Activated CD8-positive, alpha-beta memory T cell treated with anti-CD3 and anti-CD28 coated beads, Interleukin-2, amount 50 U/mL, for 48 hours (primary cell): ENCODE measurements at places on chromosomes 13 and 19.

DNA sequence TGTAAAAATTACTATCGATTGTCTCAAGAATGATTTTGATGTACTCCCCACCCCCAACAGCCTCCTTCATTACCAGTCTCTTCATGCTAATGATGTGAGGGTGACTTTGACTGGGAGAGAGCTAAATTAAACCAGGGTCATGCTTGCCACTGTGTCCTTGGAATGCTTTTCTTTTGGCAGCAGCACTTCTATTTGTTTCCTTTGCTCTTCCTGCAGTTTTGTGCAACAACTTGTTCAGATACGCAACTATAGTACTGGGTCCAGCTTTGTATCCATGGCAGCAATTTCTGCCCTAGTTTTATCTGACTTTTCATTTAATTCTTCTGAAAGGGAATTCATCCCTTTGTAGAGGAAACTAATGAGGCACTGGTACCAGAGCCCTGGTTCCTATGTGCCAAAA is 2792.1 kb downstream of the PCDH9 start:
- DNase-seq: no peak

DNA sequence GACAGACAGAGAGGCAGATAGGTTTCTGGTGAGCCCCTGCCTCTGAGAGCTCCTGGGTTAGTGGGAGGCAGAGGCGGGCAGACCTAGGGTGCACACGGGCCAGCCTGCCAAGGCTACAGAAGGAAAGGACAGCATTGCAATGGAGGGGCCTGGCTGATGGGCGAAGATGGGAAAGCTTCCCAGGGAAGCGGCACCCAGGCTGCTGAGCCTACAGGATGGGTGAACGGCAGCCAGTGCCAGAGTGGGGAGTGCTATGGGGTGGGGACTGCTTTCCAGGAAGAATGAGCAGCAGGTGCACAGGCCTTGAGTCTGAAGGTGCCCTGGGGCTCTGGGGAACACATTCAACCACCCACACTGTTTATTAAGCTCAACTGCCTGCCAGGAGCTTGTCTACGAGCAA is 702 bp upstream of the MAG start:
- DNase-seq: no peak

- DNase-seq: no peak
Measured at GRCh38 chr19:33048806-33049676, 15.6 kb downstream of the RHPN2 start.

- DNase-seq: no peak
Measured at GRCh38 chr13:51551416-51551815, 32.8 kb upstream of the WDFY2 start.

DNA sequence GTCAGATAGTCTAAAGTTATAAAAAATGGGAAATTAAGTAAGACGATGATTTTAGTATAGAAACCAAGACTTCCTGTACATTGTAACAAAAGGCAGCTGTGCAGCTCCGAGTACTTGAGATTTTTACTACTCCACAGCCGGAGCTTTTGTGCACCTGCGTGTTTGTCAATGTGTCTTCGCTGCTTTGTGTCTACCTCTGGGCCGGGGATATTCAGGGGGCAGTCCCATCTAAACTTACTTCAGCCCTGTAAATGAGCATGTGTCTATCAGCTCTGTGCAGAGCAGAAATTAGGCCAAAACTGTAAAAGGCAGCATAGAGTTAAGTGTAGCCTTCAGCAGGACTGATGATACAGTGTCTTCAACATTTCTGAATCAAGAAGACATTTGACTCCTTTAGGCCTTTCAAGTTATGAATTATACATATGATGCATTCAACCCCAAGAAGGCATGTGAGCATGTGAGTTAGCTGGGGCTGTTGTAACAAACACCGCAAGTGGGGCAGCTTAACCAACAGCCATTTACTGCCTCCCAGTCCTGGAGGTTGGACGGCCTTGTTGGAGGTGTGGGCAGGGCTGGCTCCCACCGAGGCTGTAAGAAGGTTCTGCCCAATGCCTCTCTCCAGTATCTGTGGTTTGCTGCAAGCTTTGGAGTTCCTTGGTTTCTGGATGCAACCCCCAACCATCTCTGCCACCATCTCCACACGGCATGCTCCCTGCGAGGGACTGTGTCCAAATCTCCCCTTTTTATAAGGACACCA is 191.0 kb upstream of the IRS2 start:
- DNase-seq: no peak

GRCh38 chr19:57161985-57162539 is 5.2 kb downstream of the DUXA start:
- no peak for DNase-seq

- no peak for DNase-seq
Measured at GRCh38 chr19:12163826-12164225, 930 bp downstream of the ZNF136 start.

DNA sequence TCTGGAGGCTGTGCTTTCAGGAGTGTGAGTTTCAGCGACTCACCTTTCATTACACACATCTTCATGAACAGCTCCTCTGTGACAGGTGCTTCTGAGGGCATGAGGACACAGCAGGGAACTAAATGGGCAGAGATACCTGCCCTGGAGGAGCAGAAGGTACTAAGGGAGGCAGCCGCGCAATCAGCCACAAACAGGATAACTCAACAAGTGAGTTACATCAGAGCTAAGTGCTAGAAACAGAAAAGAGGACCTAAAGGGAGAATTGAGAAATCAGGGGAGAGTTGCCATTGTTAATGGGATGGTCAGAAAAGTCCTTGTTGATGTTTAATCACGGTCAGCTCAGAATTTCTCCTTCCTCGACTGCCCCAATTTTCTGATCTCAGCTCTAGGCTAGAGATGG is 42.5 kb downstream of the SYDE1 start:
- no peak for DNase-seq

- peak; percentile 89 for DNase-seq
Measured at GRCh38 chr19:18865973-18866799, 29.8 kb downstream of the CERS1 start.

- DNase-seq: no peak
Measured at GRCh38 chr13:23392313-23392712, 41.2 kb downstream of the SACS start.

- DNase-seq: no peak
Measured at GRCh38 chr13:40272776-40273139, 393.7 kb downstream of the FOXO1 start.

GRCh38 chr19:14889994-14890642 is 4.2 kb upstream of the OR7A17 start:
- DNase-seq: no peak

GRCh38 chr13:58254943-58255342 is 623.4 kb downstream of the PCDH17 start:
- no peak for DNase-seq

GRCh38 chr13:21134475-21134874 is 41.9 kb downstream of the SKA3 start:
- DNase-seq: no peak

GRCh38 chr13:46687810-46688209 is 109.2 kb downstream of the ESD start:
- DNase-seq: no peak

DNA sequence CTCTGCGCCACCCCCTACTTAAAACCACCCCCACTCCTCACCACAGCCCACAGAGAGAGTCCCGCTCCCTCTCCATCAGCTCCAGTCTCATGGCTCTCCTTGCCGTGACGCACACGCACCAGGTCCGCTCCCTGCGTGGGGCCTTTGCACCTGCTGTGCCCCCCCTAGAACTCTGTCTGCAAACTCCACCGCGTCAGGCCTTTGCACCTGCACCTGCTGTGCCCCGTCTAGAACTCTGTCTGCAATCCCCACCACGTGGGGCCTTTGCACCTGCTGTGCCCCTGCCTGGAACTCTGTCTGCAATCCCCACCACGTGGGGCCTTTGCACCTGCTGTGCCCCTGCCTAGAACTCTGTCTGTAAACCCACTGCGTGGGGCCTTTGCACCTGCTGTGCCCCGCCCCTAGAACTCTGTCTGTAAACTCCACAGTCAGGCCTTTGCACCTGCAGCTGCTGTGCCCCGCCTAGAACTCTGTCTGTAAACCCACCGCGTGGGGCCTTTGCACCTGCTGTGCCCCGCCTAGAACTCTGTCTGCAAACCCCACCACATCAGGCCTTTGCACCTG is 4.2 kb downstream of the SHC2 start:
- DNase-seq: no peak

GRCh38 chr19:3060857-3061181 is 1.5 kb downstream of the TLE5 start:
- DNase-seq: no peak

DNA sequence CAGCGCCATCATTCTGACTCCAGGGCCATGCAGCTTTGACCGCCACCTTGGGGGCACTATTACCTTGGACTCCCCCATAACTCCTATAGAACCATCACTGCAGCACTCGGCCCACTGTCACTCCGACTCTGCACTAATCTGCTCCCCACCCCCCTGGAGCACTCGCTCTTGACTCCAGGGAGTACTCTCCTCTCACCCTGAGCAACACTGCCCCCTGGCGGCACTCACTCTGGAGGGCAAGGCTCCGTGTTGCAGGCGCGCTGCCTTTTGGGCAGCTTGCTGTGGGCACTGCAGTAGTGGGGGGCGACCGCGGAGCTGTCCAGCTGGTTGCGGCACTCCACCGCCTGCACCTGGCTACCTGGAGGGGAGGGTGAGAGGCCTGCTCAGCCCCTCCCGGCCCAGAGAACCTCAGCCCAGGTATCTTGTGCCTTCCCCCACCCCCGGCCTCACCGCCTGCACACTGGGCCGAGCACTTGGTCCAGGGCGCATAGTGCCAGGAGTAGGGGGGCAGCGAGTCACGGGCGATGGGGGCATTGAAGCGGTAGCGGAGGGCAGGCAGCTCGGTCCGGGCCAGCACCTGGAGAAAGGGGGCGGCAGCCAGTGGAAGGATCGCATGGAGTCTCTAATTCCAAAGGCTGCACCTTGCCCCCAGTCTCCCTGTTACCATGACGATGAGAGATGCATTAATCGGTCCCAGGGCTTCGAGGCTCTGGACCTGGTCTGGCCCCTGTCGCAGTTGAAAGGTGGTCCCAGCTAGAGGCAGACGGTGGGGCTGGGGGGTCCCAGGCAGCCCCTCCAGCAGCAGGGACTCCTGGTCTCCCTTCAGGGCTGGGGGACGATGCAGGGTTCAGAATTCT is 8.9 kb upstream of the MYO1F start:
- DNase-seq: peak; percentile 87

DNA sequence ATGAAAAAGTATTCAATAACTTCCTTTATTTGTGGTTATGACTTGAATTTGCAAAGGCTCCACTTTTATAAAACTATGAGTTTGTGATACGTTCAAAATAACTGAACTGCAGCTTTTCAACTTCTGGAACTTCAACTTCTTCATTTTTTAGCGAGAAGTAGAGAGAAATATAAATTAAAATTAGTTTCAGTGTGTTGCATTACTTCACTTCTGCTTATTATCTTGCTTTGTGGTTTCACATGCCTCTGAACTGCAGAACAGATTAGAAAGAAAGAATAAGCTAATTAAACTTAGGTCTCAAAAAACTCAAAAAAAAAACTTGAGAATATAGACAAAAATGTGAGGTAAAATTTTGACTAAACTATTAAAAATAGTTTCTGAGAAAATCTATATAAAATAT is 1073.4 kb downstream of the PCDH17 start:
- DNase-seq: no peak

- no peak for DNase-seq
Measured at GRCh38 chr13:77878190-77878589, 40.4 kb downstream of the EDNRB start.

GRCh38 chr19:7196763-7197118 is 97.5 kb downstream of the INSR start:
- no peak for DNase-seq

DNA sequence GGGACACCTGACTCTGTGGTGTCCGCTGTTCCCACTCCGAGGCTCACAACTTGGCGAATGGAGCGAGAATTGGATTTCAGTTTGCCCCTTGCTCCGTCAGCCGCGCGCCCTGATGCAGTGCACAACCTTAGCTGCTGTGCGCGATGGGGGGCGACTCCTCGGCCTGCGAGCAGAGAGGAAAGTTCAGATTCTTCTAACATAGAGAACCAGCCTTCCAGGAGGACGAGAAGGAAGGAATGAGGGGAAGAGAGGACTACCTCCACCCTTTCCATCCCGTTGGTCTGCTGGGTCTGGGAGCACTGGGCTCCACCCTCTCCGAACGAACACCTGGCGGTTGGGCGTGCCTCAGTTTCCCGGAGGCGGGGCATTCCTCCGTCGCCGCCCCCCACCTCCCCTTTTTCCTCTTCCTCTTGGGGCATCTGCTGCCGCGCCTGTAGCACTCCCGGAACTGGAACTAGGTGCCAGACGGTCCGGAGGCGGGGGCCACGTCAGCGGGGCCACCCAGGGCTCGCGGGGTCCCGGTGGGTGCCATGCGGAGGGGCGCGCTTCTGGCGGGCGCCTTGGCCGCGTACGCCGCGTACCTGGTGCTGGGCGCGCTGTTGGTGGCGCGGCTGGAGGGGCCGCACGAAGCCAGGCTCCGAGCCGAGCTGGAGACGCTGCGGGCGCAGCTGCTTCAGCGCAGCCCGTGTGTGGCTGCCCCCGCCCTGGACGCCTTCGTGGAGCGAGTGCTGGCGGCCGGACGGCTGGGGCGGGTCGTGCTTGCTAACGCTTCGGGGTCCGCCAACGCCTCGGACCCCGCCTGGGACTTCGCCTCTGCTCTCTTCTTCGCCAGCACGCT is at the start of gene KCNK6:
Gene KCNK6, plus strand, starts transcription at position 425 of the 838 bp plus-strand sequence. Its CDS starts 106 bp downstream, at position 531.
- DNase-seq: peak; percentile 75

DNA sequence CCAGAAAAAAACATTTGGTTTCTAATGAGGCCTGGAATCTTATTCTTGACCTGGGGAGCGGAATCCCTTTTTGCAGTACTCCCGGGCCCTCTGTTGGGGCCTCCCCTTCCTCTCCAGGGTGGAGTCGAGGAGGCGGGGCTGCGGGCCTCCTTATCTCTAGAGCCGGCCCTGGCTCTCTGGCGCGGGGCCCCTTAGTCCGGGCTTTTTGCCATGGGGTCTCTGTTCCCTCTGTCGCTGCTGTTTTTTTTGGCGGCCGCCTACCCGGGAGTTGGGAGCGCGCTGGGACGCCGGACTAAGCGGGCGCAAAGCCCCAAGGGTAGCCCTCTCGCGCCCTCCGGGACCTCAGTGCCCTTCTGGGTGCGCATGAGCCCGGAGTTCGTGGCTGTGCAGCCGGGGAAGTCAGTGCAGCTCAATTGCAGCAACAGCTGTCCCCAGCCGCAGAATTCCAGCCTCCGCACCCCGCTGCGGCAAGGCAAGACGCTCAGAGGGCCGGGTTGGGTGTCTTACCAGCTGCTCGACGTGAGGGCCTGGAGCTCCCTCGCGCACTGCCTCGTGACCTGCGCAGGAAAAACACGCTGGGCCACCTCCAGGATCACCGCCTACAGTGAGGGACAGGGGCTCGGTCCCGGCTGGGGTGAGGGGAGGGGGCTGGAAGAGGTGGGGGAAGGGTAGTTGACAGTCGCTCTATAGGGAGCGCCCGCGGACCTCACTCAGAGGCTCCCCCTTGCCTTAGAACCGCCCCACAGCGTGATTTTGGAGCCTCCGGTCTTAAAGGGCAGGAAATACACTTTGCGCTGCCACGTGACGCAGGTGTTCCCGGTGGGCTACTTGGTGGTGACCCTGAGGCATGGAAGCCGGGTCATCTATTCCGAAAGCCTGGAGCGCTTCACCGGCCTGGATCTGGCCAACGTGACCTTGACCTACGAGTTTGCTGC is at the start of gene ICAM4:
Gene ICAM4, plus strand, starts transcription at position 153 of the 935 bp plus-strand sequence. Its CDS starts 58 bp downstream, at position 211.
- DNase-seq: peak; percentile 69

- DNase-seq: peak; percentile 29
Measured at GRCh38 chr13:51906581-51906980, 44.8 kb downstream of the CCDC70 start.
